ENCODE measurements at places on chromosomes 7 and 10. TPM values are rescaled to one million over a fixed set of nuclear protein-coding genes. Genes with fewer than 3 reads are reported as not detected.

CALCR gene
- total RNA-seq = not detected

GRCh38 chr10:4947635-4948596 is 15.3 kb upstream of the AKR1C1 start:
- no peak overlapping the region for H3K4me3 ChIP-seq
- no peak for DNase-seq
- no peaks in the 10 kb centered on the region for H3K4me1 ChIP-seq
- no peaks in the 10 kb centered on the region for H3K36me3 ChIP-seq
- no peaks in the 10 kb centered on the region for H3K27me3 ChIP-seq
- H3K27ac ChIP-seq = no peak overlapping the region

VWA2 gene
- total RNA-seq = not detected

SPACDR gene
- total RNA-seq = 2.9 TPM

TMEM196 gene
- not detected for total RNA-seq

GRID2IP gene
- 0.12 TPM for total RNA-seq

RGR gene
- total RNA-seq = not detected

GRCh38 chr7:96093435-96093834 is 228.5 kb downstream of the SLC25A13 start:
- no peak overlapping the region for H3K27ac ChIP-seq
- H3K4me3 ChIP-seq = no peak overlapping the region
- H3K27me3 ChIP-seq = peaks cover 17% of the 10 kb centered on the region

OR2A12 gene
- not detected for total RNA-seq

DNA sequence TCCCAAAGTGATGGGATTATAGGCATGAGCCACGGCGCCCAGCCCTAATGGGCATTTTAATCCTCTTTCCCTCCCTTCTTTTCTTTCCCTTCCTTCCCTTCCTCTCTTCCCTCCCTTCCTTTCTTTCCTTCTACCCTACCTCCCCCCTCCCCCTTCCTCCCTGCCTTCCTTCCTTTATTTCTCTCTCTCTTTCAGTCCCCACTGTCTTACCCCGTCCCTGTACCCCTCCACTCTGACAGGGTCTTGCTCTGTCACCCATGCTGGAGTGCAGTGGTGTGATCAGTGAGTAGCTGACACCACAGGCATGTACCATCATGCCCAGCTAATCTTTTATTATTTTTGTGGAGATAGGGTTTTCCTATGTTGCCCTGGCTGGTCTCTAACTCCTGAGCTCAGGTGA is 24.2 kb downstream of the LCOR start:
- H3K4me3 ChIP-seq = no peak overlapping the region
- peaks cover 13% of the 10 kb centered on the region for H3K4me1 ChIP-seq
- no peak for DNase-seq
- H3K27me3 ChIP-seq = no peaks in the 10 kb centered on the region

DNA sequence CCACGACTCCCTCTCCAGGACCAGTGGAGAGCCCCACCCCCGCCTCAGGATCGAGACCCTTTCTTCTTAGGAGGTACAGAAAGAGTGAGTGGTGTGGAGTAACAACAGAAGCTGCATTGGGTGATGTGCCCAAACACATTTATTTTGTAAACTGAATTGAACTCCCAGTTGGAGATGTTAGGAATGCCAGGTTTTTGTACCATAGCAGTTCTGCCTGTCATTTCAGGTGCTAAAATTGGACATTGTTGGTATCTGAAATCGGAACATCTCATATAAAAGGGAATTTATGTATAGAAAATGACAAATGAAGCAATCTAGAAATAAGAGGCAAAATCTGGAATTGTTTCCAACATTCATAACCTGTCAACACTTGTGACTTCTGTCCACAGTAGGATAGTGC is 74.7 kb downstream of the SHH start:
- H3K4me1 ChIP-seq = peaks cover 74% of the 10 kb centered on the region
- H3K27ac ChIP-seq = no peak overlapping the region
- no peak overlapping the region for H3K4me3 ChIP-seq
- no peak for DNase-seq
- no peaks in the 10 kb centered on the region for H3K27me3 ChIP-seq

SVOPL gene
- total RNA-seq = not detected

GRCh38 chr7:35729061-35729783 is 34.3 kb upstream of the HERPUD2 start:
- H3K36me3 ChIP-seq = no peaks in the 10 kb centered on the region
- peaks cover 69% of the 10 kb centered on the region for H3K4me1 ChIP-seq
- peaks cover 6% of the 10 kb centered on the region for H3K27me3 ChIP-seq
- H3K27ac ChIP-seq = peak overlapping the region; percentile 55
- DNase-seq = peak; percentile 19
- H3K4me3 ChIP-seq = peak overlapping the region; percentile 26

GRCh38 chr7:20095436-20095835 is 121.7 kb downstream of the MACC1 start:
- no peaks in the 10 kb centered on the region for H3K36me3 ChIP-seq
- no peaks in the 10 kb centered on the region for H3K27me3 ChIP-seq
- DNase-seq = no peak
- no peaks in the 10 kb centered on the region for H3K4me1 ChIP-seq

GRCh38 chr7:27834179-27834921 is 94.4 kb downstream of the TAX1BP1 start:
- no peak overlapping the region for H3K27ac ChIP-seq
- H3K27me3 ChIP-seq = no peaks in the 10 kb centered on the region
- no peak overlapping the region for H3K4me3 ChIP-seq

DNA sequence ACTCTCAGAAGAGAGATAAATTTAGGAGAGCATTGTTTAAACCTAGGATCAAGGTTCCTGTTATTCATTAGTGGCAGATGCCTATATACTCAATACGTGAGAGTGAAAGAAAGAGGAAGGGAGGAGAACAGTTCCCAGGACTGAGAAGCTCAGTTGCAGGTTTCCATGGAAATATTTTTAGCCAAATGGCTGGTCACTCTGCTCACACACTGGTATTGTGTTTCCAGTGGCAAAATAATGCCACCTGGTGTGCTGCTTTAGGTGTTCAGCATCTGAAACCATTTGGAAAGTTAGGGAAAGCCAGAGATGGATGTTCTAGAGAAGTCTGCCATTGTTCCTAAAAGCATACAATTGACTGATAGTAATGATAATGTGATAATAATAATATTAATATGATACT is 827.7 kb downstream of the SORCS3 start:
- H3K27me3 ChIP-seq = no peaks in the 10 kb centered on the region
- H3K36me3 ChIP-seq = no peaks in the 10 kb centered on the region
- no peaks in the 10 kb centered on the region for H3K4me1 ChIP-seq
- H3K27ac ChIP-seq = no peak overlapping the region
- DNase-seq = no peak
- no peak overlapping the region for H3K4me3 ChIP-seq

- DNase-seq = no peak
- no peak overlapping the region for H3K4me3 ChIP-seq
- no peaks in the 10 kb centered on the region for H3K36me3 ChIP-seq
- no peaks in the 10 kb centered on the region for H3K4me1 ChIP-seq
Observed at GRCh38 chr10:125094806-125095205, 65.6 kb downstream of the CTBP2 start.

DNA sequence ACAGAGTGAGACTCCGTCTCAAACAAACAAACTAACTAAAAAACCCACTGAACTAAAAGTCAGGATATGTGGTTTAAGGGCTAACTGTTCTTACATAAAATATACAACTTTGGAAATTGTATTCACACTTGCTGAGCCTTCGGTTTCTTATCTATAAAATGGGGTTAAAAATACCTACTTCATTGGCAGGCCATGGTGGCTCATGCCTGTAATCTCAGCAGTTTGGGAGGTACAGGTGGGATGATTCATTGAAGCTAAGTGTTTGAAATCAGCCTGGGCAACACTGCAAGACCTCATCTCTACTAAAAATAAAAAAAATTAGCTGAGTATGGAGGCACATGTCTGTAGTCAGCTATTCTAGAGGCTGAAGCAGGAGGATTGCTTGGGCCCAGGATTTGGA is 115.4 kb upstream of the KLF6 start:
- H3K4me1 ChIP-seq = peaks cover 38% of the 10 kb centered on the region
- H3K27me3 ChIP-seq = no peaks in the 10 kb centered on the region
- no peak overlapping the region for H3K4me3 ChIP-seq
- H3K27ac ChIP-seq = no peak overlapping the region
- no peak for DNase-seq

GRCh38 chr7:126378642-126379041 is 874.1 kb downstream of the GRM8 start:
- H3K27me3 ChIP-seq = no peaks in the 10 kb centered on the region
- H3K27ac ChIP-seq = no peak overlapping the region
- H3K4me3 ChIP-seq = no peak overlapping the region
- DNase-seq = no peak

DNA sequence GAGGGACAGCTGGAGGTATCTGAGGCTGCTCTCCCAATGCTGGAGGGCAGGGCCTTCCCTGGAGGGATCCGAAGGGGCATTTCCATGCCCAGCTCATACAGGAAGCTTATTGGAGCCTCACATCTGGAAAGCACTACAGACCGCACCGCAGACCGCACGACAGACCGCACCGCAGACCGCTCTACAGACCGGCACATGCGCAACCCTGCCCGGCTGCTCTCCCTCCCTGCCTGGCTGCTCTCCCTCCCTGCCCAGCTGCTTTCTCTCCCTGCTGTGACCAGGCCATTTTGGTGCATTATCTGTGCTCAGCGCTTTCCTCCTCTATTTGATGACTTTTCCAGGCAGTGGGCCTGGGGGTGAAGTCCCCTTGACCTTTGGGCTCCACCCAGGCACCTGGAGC is 39.6 kb upstream of the EN2 start:
- H3K27me3 ChIP-seq = peaks cover 5% of the 10 kb centered on the region
- no peak overlapping the region for H3K27ac ChIP-seq
- DNase-seq = no peak
- H3K4me3 ChIP-seq = no peak overlapping the region
- no peaks in the 10 kb centered on the region for H3K4me1 ChIP-seq
- no peaks in the 10 kb centered on the region for H3K36me3 ChIP-seq

EN2 gene
- total RNA-seq = not detected

- no peak overlapping the region for H3K4me3 ChIP-seq
- no peak for DNase-seq
- H3K27me3 ChIP-seq = peaks cover 11% of the 10 kb centered on the region
- H3K4me1 ChIP-seq = peaks cover 6% of the 10 kb centered on the region
Observed at GRCh38 chr10:12470719-12471118, 121.4 kb downstream of the CAMK1D start.

DNA sequence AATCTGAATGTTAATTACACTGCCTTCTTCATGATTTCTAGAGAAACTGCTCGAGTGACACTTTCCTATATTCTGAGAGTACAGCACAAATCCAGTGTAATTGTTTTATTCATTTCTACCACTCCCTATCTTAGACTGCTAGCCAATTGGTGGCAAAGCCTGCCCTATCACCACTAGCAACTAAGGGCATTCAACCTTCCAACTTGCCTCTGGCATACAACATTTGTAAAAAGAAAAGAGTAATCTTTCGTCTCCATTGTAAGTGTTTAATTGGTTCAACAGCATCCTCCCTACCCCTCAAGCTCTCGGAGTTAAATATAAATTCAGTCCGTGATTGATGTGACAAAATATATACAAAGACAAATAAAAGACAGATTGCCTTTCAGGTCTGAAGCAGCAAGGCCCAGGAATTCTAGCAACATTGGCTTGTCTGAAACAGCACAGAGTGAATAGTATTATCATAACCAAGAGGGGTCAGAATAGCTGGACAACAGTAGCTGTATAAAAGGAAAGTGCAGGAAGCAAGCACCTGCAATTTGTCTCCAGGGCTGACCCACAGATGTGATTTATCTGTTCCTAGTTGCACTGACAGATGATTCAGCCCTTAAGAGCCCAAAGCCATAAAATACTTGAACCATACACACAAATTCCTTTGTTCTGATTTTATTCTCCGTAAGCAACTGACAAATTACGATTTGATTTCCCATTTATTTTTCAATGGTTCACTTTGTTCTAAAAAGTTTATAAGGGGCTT is 47.6 kb upstream of the ANKRD1 start:
- H3K4me3 ChIP-seq = no peak overlapping the region
- no peaks in the 10 kb centered on the region for H3K4me1 ChIP-seq
- DNase-seq = no peak

DNA sequence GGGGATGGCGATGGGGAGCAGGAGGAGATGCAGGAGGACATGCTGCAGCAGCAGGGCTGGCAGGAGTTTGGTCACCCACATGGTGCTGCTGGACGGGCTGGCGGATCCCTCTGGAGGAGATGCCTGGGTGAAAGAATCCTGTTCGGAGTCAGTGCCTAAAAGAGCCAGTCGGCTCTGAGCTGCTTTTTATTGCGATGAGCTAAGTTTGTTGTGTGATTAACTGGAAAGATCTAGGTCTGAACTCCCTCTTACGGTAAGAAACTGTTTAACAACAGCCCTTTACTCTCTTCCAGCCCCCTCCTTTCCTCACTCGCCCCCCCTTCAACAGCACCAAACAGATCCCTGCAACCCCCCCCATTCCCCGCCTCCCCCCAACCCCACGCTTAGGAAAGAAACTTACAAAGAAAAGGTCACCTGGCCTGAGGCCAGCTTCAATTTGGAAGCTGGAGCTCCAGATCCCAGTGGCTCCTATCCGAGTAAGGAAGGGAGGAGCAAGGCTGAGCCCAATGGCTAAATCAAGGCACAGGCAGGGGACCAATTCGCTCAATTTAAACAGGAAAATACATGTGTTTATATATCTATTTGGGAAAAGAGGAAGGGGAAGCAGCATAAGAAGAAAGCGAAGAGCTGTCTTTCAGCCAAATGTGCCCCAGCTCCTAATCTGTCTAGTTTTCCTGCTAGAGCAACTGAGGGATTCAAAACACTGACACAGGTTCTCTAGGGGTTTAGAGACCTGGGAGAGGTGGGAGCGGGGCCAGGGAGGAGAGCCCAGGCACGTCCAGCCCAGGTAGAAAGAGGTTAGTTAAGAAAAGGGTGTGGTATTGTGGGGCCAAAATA is at the start of gene HGF:
Gene HGF (minus strand): TSS at position 157 of the 837 bp plus-strand sequence. CDS start 76 bp downstream, at position 81.
- peaks cover 5% of the 10 kb centered on the region for H3K27me3 ChIP-seq
- peaks cover 6% of the 10 kb centered on the region for H3K4me1 ChIP-seq
- H3K27ac ChIP-seq = no peak within 1 kb of the TSS
- DNase-seq = no peak
- peak within 1 kb of the TSS; percentile 44 for H3K4me3 ChIP-seq

MRLN gene
- total RNA-seq = 0.23 TPM

GRCh38 chr10:11295492-11295891 is 277.8 kb downstream of the CELF2 start:
- H3K27ac ChIP-seq = no peak overlapping the region
- peaks cover 13% of the 10 kb centered on the region for H3K4me1 ChIP-seq
- H3K4me3 ChIP-seq = no peak overlapping the region
- no peaks in the 10 kb centered on the region for H3K27me3 ChIP-seq

CDC123 gene
- total RNA-seq = 191 TPM

GRCh38 chr10:69685802-69686585 is 55.9 kb downstream of the FAM241B start:
- no peaks in the 10 kb centered on the region for H3K36me3 ChIP-seq
- no peak overlapping the region for H3K27ac ChIP-seq
- H3K27me3 ChIP-seq = peaks cover 16% of the 10 kb centered on the region
- no peak overlapping the region for H3K4me3 ChIP-seq
- no peak for DNase-seq

CACNB2 gene
- 0.13 TPM for total RNA-seq

- peak overlapping the region; percentile 92 for H3K4me3 ChIP-seq
- H3K27me3 ChIP-seq = no peaks in the 10 kb centered on the region
- peaks cover 50% of the 10 kb centered on the region for H3K36me3 ChIP-seq
- H3K4me1 ChIP-seq = peaks cover 28% of the 10 kb centered on the region
- H3K27ac ChIP-seq = peak overlapping the region; percentile 98
Observed at GRCh38 chr7:130959743-130960207, 225.8 kb upstream of the KLF14 start.

GRCh38 chr7:97460433-97460832 is 271.5 kb upstream of the TAC1 start:
- DNase-seq = no peak
- no peaks in the 10 kb centered on the region for H3K27me3 ChIP-seq
- no peak overlapping the region for H3K27ac ChIP-seq
